ENCODE measurements at places on chromosomes 11 and 22.

GRCh38 chr11:71397331-71397860 is 50.8 kb downstream of the DHCR7 start:
- DNase-seq, result no peak

GRCh38 chr11:66388780-66389386 is 17.3 kb upstream of the SLC29A2 start:
- no peak for DNase-seq

DNA sequence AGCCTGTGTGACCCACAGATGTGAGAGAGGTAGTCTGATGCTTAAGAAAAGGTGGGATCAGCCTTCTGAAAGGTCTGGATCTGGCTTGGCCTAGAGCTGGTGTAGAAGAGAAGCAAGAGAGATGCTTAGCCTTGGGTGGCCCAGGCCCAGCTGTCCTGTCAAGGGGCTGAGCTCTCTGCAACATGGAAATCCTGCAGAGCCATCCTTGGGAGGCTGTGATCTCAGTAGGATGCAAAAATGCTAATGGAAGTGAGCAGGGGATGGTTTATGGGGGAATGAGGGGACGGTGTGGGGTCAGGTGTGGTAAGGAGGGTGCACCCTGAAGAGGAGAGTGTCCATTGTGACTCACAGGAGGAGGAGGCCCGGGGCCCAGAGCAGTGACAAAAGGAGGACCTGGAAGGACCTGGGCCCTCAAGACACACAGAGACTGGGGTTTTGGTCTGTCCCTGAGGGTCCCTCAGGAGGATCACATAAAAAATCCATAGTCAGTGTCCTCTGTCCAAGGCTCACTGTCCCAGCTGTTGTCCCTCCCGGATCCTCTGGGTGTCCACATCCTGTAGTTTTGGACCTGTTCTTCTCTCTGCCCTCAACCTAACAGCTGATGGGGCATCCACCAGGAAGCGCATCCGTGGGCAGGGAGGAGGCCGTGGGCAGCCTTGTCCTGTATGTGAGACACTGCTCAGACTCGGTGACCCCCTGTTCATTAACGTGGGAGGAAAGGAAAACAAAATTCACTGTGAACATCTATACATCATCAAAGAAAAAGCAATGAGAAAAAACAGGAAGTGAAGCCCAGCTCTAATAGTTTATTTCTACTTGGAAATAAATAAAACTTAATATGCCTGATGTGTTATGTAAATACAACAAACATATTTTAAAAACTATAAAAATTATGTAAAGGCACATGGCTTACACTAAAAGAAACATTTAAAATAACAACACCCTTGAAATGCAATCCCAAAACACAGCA is 129.8 kb downstream of the ZNF280B start:
- DNase-seq, result no peak

DNA sequence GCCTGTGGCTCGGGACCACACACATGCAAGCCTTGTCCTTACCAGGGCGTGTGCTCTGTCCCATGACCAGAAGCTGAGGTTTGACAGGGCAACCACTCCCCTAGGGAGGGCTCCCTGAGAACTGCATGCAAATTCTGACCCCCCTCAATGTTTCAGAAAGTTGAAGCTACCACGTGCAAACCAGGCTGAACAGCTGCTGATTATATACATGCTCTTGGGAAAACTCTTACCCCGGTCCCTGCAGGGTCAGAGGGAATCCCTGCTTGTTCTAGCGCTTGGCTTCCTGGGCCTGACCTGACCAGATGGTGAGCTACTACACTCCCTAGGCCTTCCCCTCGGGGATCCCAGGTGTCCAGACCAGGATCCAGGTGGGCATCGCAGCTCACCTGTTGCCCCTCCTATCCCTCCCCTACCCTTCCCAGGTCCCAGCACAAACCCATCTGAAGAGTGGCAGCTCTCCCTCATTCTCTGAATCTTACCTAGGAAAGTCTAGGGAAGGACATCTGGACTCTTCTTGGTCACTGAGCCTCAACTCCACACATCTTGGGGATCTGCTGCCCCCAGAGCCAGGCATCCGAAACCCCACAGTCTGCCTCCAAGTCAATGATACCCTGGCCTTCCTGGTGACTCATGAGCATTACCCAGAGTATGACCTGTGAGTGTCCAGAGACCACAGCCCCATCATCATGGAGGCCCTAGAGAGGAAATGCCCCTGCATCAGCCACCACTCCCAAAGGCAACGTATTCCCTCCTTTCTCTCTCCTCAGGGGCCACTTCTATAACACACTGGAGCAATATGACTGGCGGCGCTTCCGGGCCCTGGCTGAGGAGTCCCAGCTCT is 61.5 kb downstream of the BTG4 start:
- no peak for DNase-seq

DNA sequence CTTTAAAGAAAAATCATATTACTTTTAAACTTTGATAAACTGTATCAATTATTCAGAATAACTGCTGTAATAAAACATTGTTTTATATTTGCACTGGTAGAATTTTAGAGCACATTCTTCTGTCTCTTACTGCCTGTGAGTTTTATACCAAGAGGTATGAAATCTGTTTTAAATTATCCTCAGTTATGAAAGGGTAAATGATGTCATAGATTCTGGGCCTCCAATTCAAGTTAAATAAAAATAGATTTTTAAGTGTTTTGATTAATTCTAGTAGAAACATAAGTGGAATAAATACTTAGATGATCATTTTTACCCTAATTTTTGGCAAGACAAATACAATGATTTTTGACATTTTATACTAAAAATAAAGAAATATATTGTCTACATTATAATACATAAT is 93.0 kb downstream of the GUCY1A2 start:
- peak; percentile 31 for DNase-seq

DNA sequence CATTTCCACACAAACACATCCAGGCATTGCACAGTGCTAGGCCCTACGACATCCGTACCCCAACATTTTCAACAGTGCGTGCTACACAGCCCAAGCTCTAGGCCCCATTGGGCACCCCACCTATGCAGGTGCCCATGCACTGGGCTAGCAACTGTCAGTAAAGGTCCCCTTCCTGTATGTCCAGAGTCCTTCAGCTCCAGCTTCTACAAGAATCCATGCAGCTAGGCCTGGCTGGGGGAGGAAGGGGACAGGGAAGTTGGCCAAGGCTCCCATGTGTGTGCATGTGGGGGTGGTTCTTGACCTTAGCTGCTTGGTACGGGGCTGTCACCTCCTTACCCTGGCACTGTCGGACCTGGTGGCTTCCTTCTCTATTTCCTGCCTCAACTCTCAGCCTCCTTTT is 1.3 kb downstream of the B3GAT1 start:
- no peak for DNase-seq

- no peak for DNase-seq
These were observed 7.7 kb downstream of the BIK start for GRCh38 chr22:43118024-43118849.
